ENCODE measurements at places on chromosomes 5 and 9.

GRCh38 chr9:108207561-108208165 lies 648.1 kb downstream of the ACTL7B start:
- DNase-seq: no peak

- no peak for DNase-seq
These were observed 183.7 kb downstream of the RGS3 start for GRCh38 chr9:113646946-113647914.

DNA sequence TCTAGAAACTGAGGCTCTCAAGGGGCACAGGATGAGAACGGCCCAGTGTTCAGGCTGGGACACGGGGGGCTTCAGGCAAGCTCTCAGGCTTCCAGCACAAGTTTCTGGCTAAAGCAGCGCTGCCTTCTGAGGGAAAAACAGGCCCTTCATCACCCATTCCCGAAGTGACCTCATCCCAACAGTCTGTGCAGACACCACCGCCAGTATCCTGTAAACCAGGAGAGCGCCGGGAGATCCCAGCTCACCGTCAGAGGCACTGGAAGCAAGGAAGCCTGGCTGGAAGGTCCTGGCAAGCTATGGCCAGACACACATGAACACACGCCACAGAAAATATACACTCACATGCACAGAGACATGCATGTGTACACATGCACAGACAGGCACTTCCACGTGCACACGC lies 8.8 kb downstream of the SLC12A7 start:
- DNase-seq: no peak

GRCh38 chr9:22158927-22159346 lies 149.8 kb upstream of the CDKN2B start:
- DNase-seq: no peak

- DNase-seq: no peak
These were observed 14.0 kb upstream of the TRIM14 start for GRCh38 chr9:98132806-98133631.

GRCh38 chr5:41863871-41864486 lies 6.2 kb downstream of the OXCT1 start:
- DNase-seq: no peak

DNA sequence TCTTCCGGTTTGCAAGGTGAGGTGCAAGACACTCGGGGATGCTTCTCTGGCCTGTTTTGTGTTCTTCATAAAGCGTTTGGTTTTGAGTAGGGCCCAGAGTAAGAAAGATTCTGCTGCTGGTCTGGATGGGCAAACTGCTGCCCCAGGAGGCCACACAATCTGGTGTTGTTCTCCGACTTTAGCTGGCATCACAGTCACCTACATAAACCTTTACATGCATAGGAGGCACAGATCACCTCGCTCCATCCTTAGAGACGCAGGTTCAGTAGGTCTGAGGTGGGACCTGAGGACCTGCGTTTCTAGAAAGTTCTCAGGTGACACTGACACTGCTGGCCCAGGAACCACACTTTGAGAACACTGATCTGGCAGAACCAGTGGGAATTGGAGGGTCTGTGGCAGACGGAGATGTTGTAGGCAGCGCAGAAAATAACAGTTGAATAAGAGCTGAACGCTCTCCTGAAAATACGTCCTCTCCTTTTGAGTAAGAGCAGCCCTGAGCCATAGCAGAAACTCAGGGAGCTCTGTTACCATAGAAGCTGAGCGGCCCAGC lies 3.9 kb upstream of the SLC6A3 start:
- DNase-seq: no peak

Data from activated CD4-positive, CD25-positive, alpha-beta regulatory T cell treated with anti-CD3 and anti-CD28 coated beads, Interleukin-2, amount 50 U/mL, for 16 hours (primary cell).